Ureter (tissue), 1 donor: ENCODE measurements at places on chromosomes 1 and 21.

DNA sequence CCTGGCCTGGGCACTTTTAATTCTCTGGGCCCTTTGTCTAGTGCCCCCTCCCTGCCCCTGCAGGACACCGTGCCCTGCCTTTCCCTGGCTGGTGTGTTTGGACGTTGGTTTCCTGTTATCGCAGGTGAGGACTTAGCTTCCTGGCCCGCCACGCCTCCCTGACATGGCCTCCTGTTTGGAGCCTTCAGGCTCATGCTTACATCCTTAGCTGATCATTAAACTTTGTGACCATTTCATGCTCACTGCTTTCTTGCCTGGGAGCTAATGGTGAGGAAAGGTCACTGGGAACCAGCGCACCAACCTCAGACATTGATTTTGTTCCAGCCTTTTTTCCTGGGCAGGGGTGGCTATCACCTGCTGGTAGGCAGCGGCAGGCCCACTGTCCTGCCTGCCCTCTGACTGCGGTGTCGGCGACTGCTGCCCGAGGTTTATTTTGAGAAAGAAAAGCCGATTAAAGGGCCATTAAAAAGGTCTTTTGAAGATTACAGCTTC, 3.7 kb downstream of the PFKL start:
- DNase-seq, result peak; percentile 71

GRCh38 chr1:23989263-23989662, 9.1 kb upstream of the SRSF10 start:
- no peak for DNase-seq

- DNase-seq, result no peak
These were observed 10.9 kb upstream of the EDN2 start for GRCh38 chr1:41495210-41495948.

DNA sequence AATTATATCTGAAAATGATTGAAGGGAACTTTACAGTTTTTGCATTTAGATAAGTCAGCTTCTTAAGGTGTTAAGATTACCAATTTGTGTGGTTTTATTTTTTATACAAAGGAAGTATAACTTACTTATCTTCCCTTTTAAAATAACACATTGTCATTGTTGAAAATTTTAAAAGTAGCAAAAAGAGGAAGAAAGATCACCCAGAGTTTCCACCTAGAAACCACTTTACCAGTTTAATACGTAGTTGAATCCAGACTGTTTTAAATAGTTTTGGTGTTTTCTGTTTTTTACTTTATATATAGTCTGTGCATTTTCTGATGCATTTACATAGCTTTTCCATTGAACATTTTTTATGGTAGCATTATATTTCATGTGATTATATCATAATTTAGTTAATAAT, 6.1 kb downstream of the CCDC18 start:
- no peak for DNase-seq

DNA sequence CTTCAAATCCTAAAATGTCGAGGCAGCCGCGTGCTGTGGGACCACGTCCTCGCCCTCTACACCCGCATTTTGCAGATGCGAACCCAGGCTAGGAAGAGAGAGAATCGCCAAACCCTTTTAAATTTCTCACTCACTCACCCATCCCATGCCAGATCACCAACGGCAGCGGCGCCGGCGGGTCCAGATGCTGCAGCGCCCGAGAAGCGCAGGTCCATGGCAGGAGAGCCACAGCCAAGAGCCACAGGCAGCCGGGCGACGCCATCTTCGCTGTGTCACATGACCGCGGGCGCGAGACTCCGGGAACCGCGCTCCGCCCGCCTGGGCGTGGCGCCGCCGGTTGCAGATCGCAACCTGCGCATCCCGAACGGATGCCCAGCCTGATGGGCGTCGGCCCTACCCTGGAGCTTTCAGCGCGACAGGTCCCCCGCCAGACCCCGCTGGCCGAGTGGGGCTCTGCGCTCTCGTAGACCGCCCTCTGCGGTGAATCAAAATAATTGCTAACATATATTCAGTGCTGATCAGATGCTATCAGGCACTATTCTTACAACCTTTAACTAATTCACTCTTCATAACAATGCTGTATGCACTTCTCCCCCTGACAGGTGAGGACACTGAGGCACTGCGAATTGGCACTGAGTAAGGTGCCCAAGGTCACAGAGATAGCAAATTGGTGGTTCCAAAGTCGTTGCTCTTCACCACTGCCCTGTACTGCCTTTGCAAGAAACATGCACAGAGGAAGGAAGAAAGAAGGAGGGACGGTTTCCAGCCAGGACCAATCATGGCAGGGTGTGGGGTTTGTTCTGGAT, at the start of gene PPT1:
TSS of gene PPT1 (minus strand) at position 276 of the 806 bp plus-strand sequence. CDS start at position 262, 14 bp downstream.
- peak; percentile 74 for DNase-seq

DNA sequence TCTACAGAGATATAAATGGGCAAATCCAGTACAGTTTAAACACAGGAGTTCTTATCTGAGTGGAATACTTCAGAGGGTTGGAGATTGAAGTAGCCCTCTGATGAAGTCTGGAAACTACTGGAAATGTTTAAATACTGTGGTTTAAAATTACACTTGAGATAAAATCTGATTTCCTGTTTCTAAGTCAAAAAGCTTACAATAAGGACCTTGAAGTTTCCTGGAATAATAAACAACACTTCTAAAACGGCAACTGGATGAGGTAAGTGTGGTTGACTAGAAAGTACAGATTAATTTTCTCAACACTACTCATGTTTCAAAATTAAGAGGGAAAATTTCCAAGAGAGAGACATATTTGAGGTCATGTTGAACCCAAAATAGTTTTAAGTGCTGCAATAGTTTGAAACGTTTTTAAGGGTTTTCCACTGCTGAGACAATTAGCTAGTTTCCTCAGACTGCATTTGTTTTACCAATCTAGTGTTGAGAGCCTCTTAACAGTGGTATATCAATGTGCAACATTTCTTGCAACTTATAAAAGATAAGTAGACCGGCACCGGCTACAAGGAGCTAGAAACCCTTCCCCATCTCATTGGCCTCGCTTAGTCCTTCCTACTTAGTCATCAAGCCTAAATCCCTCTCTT, 27.4 kb downstream of the KCNA3 start:
- no peak for DNase-seq

- no peak for DNase-seq
These were observed 21.2 kb upstream of the LRRC8C start for GRCh38 chr1:89611721-89612120.

DNA sequence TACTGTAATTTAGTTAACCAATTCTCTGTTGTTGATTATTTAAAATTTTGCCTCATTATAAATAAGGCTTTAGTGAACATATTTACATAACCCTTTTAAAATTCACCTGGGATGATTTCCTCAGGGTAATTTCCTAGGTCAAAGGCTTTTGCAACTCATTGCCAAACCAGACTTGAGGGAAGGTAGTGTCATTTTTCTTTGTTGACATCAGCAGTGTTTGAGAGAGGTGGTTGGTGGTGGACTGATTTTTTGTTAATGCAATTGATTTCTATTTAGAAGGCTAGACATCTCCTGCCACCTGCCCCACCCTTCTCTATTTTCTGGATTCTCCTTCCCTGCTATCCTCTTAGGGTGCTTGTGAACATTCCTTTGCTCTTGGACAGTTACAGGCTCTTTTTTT, 116.8 kb downstream of the HHAT start:
- no peak for DNase-seq

GRCh38 chr1:83516369-83516768, 482.6 kb downstream of the TTLL7 start:
- DNase-seq, result no peak

DNA sequence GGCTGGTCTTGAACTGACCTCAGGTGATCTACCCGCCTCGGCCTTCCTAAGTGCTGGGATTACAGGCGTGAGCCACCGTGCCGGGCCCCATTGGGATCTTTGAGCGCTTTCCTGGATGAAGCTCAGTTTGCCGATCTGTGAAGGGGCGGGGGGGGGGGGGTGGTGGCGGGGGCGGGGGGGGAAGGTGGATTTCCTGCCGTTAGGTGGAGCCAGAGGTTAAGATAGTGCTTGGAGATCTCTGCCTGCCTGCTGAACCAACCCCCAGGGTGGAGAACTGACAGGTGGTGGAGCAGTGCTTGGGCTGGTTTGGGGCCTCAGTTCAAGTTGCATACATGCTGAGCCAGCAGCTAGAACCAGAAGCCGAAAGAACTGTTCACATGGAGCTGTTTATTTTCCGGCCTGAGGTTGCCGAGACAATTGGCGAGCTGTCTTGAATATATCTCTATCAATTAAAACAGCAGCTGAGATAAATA, 1.7 kb downstream of the TMCC2 start:
- no peak for DNase-seq

DNA sequence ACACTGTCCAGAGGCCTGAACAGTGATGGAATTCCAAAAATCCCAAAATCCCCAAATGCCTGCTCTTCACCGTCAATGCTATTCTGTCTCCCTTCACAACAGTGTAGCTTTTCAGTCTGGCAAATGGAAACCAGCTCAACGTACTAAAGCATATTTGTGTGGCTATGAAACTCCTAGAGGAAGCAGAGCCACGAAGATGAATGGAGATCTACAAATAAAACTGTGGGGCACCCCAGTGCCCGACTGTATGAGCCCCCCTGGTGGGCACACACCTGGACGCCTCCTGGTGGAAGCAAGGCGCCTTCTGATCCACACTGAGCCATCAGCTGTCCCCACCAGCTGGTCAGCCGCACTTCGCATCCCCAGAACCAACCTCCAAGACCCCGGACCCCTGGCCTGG, 129.1 kb upstream of the SOD1 start:
- DNase-seq, result no peak

DNA sequence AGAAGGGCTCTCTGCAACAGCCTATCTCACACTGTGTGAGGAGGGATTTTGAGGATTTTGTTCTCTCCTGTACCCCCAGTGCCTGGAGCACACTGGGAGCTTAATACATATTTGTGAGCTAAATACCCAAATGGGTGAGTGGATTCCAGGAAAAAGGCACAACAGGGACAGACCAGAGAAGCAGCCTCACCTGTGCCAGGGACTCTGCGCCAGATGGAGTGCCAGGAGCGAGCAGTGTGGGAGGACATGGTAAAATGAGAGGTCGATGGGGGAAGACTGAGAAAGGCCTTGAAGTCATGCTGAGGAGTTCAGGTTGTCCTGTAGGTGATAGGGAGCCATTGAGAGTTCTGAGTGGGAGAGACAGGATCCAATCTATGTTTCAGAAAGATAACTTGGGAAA, 11.0 kb upstream of the KCNA2 start:
- no peak for DNase-seq

GRCh38 chr1:6011161-6011945, 19.1 kb upstream of the NPHP4 start:
- no peak for DNase-seq

DNA sequence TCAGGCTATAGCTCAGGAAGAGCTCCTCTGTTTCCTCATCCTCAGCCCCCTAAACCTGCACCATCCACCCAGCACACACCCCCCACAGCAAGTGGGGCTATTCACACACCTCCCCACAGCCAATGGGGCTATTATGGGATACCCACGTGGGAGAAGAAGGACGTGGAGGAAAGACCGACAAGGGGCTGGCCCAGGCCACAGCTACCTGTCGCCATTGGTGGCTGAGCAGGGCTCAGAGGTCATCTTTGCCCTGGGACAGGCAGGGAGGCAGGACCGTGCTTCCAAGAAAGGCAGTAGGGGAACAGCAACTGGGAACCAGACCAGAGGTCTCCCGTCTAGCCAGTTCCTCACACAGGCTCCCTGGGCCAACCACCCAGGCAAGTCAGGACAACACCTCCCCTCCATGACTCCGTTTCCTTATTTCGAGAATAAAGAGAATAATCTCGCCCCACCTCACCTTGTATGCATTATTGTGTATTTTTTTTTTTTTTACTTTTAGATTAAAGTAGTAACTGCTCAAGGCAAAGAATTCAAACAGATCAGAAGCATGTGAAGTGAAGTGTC, 92.3 kb upstream of the TARDBP start:
- DNase-seq, result peak; percentile 60

DNA sequence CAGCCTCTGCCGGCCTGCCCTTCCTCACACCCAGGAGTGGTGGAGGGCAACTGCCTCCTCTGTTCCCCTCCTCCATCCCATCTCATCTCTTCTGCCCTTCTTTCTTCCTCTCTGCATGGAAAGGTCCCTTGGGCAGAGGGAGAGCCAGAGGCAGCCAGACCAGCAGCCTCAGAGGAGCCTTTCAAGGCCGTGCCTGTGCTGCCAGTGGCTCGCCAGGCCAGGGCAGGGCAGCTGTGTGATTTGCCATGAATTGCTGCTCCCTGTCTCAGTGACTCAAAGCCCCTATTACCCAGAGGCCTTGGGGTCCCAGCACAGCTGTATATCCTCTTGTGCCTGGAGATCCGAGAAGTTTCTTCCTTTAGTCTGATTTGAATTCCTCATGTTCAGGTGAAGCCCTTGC, 21.9 kb downstream of the TMCC2 start:
- DNase-seq, result no peak

GRCh38 chr1:169868978-169869377, 24.7 kb downstream of the SCYL3 start:
- no peak for DNase-seq

DNA sequence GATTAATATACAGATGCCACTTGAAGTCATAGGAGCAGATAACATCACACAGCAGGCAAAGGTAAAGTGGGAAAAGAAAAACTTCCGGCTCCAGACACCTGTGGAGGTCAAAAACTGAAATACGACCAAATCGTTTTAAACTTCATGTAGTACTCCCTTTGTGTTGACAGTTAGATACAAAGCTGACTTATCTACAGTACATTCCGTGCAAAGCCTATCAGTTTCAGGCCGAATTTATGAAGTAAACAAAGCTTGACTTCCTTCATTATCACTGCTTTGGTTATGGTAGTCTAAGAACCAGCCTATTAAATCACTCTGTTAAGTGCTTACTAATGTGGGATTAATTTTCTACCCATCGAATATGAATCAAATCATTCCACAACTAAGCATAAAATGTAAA, 156.3 kb downstream of the SMYD3 start:
- no peak for DNase-seq

GRCh38 chr1:156896490-156897033, 3.0 kb downstream of the PEAR1 start:
- no peak for DNase-seq

- no peak for DNase-seq
These were observed 6.5 kb downstream of the PARS2 start for GRCh38 chr1:54757833-54758232.

- DNase-seq, result no peak
These were observed 15.7 kb downstream of the S100A16 start for GRCh38 chr1:153597206-153597605.

- DNase-seq, result no peak
These were observed 44.9 kb downstream of the GLIS1 start for GRCh38 chr1:53693773-53694717.

- DNase-seq, result no peak
These were observed 36.0 kb upstream of the SCMH1 start for GRCh38 chr1:41278076-41278475.

DNA sequence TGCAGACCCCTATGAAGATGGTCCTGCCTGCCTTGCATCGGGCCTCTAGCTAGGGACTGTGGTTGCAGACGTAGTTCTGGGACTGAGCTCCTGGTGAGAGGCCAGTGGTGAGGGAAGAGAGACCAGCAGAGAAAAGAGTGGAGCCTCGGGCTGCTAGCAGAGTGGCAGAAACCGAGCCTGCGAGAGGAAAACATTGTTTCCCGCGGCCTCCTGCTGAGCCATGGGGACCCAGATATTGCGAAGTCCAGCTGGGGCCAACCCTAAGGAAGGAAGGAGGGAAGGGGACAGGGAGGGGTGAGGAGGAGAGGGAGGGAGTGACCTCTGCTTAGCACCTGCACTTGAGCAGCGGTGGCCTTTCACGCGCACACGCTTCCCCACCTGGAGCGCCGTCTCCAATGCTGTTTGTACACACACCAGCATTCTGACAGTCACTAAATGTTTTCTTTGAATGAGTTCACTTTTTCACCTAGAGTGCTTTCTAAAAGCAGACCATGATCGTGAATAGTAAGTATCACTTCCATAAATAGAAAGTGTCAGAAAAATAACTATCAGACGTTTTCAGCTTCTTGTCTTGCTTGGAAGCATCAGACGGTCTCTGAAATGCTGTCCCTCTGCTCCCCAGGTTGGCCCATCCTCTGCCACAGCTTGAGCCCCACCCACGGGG, 2.5 kb upstream of the FNDC10 start:
- DNase-seq, result no peak
